Activated CD4-positive, alpha-beta memory T cell treated with anti-CD3 and anti-CD28 coated beads for 36 hours (primary cell): ENCODE measurements at places on chromosomes 4 and X.

DNA sequence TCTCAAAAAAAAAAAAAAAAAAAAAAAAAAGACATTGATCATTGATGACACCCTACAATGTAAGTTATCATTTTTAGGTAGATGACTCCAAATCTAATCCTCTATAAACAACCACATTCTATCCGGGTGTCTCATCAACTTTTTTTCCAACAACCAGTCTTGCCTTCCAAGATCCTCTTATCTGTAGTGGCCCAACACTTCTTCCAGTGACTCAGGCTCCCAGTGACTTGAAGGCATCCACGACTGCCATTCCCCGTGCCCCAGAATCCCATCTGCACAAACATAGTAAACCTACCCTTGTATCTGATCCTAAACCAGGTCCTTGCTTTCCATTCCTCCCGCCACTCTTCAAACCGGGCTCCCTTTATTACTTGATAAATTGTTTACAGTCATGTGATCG, 15.6 kb upstream of the TSPAN5 start:
- DNase-seq: no peak

DNA sequence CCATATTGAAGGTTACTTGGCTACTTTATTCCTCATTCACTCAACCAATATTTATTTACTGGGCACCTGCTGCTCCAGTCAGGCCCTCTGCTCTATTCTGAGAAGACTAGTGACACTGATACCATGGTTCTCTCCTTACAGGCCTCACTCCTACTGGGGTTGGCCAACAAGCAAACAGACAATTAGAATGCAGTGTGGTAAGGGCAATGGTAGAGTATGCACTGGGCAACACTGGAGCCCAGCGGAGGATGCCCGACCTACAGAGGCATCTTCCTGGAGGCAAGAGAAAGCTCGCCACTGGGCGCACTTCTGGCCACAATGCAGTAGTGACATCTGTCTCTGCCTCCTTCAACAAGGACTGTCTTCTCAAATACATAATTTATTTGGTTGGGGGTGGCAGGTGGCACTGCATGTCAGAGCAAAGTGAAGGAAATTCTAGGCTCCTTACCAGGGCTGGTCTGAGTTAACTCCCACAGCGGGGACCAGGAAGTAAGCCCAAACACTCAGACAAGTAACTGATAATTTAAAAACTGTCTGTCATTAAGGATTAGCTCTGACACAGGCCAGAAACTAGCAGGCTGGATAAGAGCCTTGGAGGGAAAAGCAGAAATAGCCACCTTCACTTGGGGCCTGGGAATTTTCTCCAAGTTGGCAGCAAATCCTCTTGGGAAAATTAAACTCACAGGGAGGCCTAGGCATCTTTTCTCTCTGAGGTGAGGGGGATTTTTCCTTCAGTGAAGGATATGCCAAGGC, 150.7 kb upstream of the EOLA2 start:
- DNase-seq: no peak

DNA sequence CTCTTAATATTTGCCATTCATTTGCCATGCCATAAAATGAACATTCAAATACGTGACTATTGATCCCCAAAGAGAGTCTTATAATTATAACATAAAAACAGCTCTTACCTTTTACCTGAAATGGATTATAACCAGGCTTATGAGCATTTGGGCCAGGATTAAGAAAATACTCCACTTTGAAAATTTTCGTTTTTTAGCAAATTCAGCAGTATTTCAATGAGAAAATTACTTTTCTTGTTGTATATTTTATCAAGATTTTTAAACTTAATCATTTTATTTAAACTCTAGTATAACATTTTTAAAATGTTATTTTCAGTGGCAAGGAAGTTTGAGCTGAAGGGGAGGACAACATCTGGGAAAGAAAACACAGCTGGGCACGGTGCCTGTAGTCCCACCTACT, 59.0 kb upstream of the RAPGEF2 start:
- DNase-seq: no peak

DNA sequence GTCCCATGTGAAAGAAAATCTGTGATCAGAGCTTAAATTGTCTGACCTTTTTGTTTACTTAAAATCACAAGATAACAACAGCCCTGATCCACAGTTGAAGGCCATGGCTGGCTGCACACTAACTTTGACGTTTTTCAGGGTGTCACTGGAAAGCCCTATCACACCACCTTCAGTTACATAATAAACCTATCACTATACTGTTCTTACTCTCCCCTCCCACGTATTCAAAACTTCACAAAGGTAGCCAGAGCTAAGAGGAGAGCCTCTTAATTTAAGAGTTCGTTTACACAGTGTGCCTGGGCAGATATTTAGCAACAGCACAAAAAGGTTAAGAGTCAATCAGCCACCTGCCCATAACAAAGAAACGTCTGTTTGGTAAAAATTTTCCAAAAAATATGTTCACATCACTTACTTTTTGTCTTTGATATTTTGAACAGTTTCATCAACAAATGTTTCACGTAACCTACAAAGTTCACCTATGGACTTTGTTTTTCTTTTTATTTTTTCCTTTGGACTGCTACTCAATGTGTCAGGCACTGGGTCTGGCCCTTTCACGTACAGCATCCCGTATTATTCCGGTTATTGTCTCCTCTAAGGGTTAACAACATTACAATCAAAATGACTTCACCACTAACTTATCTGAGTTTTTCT, 25.0 kb downstream of the RFC1 start:
- no peak for DNase-seq

DNA sequence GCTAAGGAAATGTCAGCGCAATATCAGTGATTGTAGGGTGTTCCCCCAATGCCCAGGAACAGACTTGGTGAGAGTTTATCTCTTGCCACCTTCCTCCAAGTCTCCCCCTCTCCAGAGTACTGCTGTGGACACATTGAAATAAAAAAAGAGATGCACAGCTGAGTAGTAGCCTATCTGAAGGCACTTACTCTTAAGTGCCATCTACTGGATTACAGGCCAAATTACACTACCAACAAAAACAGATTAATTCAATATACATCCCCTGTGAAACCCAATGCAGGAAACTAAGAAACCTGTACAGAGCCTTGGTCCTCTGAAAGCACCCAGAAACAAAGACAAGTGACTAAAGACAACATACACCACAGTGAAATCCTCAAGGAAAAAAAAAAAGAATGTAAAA, 460.3 kb downstream of the ZIC3 start:
- DNase-seq: no peak

DNA sequence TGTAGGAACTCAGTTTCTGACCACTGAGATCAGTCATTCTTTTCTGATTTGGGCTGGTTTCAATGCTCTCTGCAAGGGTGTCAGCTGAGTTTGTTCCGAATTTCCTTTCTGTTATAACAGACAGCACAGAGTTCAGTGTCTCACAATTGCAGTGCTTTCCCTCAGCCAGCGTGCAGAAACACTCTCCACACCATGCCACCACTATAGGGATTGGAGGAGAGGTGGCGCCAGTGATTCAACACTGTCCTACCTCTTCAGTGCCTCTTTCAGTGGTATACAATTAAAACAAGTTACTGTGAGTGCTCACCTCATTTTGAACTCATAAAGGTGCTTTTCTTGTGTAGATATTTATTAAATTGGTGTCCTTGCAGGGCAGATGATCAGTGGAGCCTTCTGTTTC, 413.2 kb upstream of the CXorf51B start:
- DNase-seq: no peak

DNA sequence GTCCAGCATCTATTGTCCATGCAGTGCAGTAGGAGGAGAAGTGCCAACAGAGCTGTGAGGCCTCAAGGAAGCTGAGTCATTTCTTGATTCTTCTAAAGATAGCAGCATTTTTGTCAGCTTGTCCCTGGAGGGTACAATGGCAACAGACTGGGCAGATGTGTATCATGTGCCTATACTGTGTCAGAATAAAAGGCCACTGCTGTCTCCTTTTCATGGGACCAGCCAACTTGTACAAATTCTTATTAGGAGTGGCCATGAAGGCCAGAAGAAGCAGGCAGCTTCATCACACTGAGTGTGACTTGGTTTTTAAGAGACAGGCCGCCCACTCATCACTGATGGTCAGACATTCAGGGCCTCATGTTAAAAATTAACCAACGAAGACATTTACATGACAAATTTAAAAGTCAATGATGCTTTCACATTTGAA, 185.0 kb upstream of the FAM241A start:
- DNase-seq: no peak

- no peak for DNase-seq
Measured at GRCh38 chr4:55561889-55562288, 15.2 kb upstream of the CLOCK start.

GRCh38 chr4:7877176-7877575, 62.5 kb downstream of the AFAP1 start:
- DNase-seq: no peak

- no peak for DNase-seq
Measured at GRCh38 chr4:8185295-8185694, 13.8 kb upstream of the SH3TC1 start.

GRCh38 chrX:2521927-2522386, 21.2 kb upstream of the DHRSX start:
- no peak for DNase-seq

DNA sequence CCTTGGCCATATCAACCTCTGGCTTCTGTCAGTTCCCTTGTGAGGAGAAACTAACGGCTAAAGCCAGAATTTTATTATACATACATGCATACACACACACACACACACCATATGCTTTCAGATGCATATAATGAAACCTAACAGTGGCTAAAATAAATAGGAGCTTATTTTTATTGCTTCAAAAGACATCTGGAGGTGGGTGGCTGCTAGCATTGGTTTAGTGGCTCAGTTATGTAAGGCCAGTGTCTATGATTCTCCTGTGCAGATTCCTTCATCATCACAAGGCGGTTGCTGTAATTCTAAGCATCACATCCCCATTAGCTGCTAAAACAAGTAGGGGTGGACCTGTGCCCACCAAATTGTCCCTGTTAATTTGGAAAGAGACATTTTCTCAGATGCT, 110.8 kb downstream of the MAPK10 start:
- no peak for DNase-seq

GRCh38 chr4:71526637-71527406, 188.0 kb downstream of the SLC4A4 start:
- no peak for DNase-seq
